Myocyte (in vitro differentiated cells): ENCODE measurements at places on chromosomes 2 and 18.

DNA sequence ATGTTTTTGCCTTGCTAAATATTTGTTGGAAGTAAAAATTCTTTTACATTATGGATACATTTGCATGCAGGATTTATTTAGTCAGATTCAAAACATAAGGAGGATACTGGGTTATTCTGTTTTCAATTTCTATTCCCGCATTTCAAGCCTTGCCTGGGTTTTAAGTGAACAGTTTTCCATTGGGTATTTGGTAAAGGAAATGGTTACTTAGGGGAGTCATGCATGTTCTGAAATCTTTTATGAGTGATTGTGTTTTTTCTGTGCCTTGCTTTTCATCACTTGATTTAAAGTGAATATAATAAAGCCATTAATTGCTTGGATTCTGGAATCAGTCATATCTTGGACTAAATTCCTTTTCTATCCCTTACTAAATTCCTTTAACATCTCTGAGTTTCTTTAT is 12.0 kb upstream of the SP9 start:
- no peak for DNase-seq

DNA sequence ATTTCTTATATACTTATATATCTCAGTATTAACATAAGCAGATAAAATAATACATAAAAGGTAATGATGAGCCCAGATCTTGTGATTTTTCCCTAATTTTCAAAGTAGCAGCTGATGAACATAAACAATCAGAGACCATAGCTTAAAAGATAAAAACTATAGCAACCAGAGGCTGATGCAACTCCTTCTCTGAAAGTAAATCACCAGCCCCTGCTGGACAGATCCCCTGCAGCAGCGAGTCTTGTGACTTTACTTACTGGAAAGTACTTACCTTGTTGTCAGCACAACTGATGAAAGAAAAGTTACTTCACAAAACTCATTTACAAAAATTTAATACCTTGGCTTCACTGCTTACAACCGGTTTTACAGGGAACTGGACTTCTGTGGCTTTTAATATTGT is 67.3 kb downstream of the GORASP2 start:
- no peak for DNase-seq

DNA sequence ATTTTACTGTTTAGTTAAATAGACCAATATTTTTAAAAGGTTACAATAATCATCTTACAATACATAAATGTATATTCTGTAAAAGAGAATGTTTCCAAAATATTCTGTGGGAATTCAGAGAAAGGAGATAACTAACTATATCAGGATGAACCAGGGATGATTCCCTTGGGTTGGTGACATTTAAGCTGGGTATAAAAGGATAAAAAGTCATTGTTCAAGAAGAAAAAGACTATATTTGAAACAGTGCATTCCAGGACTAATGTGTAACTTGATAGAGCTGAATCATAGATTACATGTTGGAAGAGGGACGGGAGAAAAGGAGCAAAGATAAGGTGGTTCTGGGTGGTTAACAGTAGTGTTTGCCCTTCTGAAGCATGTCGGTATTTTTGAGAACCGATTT is 10.1 kb downstream of the RASGRP3 start:
- no peak for DNase-seq

DNA sequence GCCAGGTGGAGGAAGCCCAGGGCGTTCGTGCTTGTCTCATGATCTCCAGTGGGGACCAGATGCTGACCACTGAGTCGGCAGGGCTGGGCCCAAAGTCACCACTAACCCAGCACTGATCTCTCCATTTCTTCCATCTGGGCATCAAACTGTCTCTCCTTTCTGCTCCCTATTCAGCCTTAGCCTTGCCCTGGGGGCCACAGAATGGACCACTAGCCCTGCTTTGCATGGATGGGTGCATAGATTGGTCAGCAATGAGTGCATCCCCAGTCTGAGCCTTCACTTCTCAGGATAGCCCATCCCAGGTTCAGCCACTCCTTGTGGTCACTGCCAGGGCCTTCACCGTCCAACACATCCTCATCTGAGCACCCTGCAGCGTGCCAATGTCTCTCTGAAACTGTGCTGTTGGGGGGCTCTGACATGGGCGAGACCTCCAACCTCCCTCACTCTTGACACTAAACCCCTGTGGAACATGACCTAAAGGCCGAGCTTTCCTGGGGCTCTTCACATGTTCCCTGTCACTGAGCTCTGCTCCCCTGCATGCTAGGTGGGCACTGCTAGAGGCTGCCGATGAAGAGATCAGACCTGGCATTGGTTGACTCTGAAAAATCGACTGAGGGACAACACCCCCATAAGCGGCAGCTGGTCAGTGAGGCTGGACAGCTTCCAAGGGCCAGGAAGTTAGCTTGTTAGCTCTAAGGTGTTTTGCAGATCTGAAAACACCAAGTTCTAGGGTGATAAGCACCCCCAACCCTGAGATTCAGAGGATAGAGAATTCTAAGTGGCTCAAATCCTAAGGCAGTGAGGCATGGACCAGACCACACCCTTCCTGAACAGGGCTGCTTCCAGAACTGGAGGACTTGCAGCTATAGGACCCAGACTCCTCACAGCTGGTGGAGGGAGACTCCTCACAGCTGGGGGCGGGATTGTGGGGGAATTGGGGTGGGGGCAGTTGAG is 61.7 kb downstream of the HS1BP3 start:
- no peak for DNase-seq

DNA sequence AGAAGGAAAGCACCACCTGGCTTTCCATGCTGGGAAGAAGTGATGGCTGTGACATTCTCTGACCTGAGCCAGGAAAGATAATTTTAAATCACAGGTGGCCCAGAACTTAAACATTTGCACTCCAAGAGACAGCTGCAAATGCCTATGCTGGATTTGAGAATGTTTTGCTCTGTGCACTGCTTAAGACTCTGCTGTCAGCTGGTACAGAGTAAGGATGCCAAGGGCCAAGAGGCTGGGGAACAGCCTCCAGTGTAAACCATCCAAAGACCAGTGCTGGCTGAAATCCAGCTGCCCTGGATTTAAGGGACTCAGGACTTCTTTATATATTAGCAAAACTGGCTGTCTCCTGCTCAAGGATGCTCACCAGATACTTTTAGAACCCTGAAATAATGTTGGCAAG is 3.9 kb downstream of the HOXD8 start:
- no peak for DNase-seq
